ENCODE measurements at places on chromosomes 1 and 21.

DNA sequence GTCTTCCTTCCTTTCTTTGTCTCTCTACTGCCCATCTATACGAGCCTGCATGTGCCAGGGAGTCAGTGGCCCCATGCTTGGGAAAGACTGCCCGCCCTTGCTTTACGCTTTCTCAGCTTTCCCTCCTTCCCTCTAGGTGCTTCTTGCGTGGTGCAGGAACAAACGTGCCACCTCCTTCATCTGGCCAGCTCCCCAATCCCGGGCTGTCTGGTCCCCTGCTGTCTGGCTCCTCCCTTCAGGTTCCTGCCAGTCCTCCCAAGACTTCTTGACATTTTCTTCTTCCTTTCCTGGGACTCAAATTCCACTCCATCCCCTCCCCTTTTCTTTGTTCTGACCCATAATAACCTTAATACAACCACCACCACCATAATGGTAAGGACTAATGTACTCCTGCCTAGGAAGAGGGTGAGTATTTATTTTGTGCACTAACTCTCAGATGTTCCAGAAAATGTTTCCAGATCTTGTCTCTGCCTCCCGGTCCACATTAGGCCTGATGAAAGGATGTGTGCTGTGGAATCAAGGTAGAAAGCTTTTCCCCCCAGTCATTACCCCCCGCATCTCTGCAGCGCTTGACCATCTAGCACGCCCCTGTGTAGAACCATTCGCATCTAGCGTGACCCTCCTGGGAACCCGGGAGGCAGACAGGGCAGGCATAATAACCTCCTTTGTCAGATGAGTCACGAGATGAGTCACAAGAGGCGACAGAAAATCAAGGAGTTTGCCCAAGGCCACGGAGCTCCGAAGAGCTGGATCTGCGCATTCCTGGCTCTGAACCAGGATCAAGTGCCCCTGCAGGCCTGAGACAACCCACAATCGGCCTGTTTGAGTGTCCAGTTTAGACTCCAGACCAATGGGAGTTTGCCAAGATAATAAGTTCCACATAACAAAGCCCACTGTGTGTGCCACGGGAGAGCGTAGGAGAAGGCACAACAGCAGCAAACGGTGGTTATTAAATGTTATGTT is 60.1 kb upstream of the NEK2 start:
- DNase-seq = no peak

GRCh38 chr1:81654657-81655056 is 146.1 kb upstream of the ADGRL2 start:
- no peak for DNase-seq

GRCh38 chr1:168104535-168104934 is 32.2 kb downstream of the GPR161 start:
- no peak for DNase-seq

GRCh38 chr1:25343872-25344271 is 5.7 kb downstream of the TMEM50A start:
- DNase-seq = no peak

- DNase-seq = no peak
Measured at GRCh38 chr1:6168947-6169586, 11.1 kb downstream of the CHD5 start.

GRCh38 chr1:214312530-214313051 is 31.6 kb downstream of the SMYD2 start:
- no peak for DNase-seq

DNA sequence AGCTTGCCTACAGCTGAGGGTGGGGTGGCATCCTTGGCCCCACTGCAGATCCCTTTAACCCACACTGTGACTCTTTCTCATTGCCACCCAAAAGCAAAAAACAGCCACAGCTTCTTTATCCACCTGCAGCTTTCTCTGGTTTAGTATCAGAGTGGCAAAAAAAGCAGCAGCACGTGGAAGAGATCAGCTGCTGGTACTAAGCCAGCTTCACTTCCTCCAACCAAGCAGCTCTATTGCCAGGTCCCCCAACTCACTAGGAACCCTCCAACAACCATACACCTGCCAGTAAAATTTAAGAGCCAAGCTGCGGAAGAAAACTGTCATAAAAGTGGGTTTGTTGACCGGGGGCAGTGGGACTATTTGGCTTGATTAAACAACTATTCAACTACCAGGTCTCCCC is 66.4 kb downstream of the KDM1A start:
- no peak for DNase-seq

GRCh38 chr1:222930070-222930469 is 115.2 kb downstream of the DISP1 start:
- DNase-seq = no peak

DNA sequence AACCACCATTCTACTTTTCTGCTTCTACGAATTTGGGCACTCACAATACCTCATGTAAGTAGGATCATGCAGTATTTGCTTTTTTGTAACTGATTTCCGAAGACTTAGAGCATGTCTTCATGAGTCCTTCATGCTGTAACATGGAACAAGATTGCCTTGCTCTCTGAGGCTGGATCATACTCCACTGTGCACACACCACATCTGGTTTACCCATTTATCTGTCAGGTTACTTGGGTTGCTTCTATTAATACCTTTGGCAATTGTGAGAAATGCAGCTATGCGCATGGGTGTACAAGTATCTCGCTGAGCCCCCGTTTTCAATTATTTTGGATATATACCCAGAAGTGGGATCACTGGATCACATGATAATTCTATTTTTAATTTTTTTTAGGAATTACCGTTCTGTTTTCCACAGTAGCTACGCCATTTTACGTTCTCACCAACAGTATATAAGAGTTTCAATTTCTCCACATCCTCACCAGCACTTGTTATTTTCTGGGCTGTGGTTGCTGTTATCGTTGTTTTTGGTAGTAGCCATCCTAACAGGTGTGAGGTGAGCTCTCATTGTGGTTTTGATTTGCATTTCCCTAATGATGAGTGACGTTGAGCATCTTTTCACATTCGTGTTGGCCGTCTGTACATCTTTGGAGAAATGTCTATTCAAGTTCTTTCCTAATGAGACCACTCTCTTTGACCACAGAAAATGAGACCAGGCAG is 10.7 kb upstream of the SLC2A5 start:
- no peak for DNase-seq

DNA sequence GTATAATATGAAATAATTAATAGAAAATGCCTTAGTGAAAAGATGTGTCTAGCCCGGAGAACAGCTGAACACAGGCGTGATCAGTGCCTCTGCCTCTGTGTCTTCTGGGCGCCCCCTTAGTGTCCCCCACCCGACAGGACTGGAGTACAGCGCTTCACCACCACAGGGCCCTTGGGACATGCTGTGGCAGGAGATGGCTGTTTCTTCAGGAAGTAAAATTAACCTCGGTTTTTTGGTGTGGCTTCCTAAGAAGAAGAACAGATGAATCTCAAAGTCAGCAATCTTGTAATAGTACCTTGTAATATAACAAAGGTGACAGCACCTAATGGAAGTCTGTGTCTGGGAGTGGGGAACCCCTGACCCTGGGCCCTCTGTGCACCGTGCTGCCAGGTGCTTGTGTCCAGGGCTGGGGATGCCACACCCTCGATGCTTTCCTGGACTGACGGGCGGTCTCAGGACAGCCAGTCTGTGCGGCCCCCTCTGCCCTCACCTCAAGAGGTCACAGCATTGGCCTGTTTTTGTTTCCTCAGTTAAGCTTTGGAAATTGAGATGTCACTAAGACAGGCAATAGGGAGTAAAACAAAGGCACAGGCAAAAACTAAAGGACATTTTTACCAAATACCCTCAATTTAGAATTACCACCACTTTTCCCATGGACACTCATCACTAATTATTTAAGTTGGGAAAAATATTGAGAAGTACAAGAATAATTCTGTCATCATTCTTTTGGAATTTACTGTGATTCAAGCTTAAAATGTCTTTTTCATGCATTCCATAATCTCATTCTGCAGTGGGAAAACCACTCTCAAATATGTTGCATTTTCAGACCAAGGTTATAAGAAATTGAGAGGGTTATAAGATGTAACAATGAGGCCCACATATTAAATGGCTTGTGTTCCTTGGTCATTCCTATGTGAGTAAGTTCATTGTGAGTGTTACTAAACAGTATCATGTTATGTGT is 79.3 kb downstream of the ADARB1 start:
- DNase-seq = no peak

GRCh38 chr1:64686828-64687724 is 57.8 kb upstream of the RAVER2 start:
- no peak for DNase-seq

DNA sequence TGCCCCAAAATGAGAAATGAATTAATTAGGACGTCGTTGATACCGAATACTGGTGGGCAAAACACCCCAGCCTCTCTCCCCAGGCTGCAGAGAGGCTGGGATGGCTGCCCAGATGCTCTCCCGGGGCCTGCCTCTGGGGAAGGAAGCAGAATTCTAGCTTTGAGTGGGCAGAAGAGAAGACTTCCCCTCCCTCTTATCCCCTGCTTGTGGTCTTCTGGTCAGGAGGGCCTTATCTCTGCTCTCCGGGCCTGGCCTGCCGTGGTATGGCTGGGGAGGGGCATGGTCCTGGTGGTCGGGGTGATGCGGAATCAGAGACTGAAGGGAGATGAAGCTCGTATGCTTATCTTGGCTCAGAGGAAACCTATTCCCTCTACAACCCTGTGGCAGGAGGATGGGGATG is 9.8 kb upstream of the CSF3R start:
- DNase-seq = no peak

- no peak for DNase-seq
Measured at GRCh38 chr21:35303085-35303484, 254.0 kb upstream of the RUNX1 start.

- DNase-seq = no peak
Measured at GRCh38 chr1:57157818-57158603, 192.2 kb upstream of the C8B start.

- DNase-seq = no peak
Measured at GRCh38 chr1:236181059-236181458, 38.7 kb downstream of the GPR137B start.

DNA sequence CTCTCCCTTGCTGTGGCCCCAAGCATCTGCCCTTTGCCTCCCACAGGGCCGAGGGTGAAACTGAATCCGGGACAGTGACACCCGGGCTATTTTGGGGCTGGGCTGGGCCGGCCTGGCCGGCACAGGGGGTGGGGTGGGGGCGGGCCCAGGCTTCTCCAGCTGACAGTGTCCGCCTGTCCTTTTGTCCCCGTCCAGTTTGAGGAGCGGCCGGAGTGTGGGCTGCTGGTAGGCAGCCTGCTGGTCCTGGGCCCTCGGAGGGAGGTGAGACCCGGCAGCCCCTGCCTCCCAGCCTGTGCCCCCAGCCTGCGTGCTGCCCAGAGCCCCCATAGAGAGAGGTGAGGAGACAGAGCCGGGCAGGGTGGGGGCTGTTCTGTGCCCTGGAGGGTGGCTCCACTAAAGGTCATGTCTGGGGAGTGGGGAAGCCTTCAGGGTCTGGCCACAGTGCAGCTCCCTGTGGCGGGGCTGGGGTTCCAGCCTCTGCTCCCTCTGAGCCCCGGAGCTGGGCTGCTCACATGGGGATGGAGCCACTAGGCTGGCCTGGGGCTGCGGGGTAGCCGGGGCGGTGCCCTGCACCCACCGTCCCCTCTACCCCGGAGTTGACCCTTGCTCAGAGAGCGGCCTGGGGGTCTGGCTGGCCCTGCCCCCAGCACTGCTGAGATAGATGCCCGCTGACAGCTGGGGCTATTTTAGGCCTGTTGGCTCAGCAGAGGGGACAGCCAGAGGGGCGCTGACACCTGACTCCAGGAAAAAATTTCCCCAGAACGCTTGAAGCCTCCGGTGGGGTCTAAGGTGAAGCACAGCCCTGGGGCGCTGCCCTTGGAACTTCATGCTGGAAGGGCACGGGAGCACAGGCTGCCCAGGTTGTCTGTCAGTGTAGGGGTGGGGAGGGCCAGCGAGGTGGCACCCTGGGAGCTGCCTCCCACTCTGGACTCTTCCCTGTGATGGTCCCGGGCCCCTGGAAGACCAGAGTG is at the start of gene OBSCN:
OBSCN (plus strand) TSS at position 194 of the 971 bp plus-strand sequence. CDS start 3,740 bp downstream, outside the sequence.
- DNase-seq = no peak

DNA sequence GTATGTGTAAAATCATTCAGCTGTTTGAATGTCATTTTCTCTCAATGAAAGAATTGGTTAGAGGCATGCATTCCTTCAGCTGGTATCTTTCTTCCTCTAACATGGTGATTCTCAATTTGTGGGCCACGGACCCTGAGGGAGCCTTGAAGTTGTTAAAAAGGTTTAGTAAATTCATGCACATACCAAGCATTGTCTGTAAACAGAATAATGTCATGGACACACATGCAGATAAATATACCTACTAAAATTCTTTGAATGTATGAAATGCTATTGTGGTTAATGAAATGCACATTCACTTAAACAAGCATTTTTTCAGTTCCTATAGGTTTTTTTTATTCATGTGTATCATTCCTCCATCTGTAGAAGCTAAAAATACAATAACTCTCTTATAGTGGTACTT is 65.4 kb downstream of the PBX1 start:
- DNase-seq = no peak

- no peak for DNase-seq
Measured at GRCh38 chr1:2611031-2611501, 21.8 kb downstream of the MMEL1 start.

DNA sequence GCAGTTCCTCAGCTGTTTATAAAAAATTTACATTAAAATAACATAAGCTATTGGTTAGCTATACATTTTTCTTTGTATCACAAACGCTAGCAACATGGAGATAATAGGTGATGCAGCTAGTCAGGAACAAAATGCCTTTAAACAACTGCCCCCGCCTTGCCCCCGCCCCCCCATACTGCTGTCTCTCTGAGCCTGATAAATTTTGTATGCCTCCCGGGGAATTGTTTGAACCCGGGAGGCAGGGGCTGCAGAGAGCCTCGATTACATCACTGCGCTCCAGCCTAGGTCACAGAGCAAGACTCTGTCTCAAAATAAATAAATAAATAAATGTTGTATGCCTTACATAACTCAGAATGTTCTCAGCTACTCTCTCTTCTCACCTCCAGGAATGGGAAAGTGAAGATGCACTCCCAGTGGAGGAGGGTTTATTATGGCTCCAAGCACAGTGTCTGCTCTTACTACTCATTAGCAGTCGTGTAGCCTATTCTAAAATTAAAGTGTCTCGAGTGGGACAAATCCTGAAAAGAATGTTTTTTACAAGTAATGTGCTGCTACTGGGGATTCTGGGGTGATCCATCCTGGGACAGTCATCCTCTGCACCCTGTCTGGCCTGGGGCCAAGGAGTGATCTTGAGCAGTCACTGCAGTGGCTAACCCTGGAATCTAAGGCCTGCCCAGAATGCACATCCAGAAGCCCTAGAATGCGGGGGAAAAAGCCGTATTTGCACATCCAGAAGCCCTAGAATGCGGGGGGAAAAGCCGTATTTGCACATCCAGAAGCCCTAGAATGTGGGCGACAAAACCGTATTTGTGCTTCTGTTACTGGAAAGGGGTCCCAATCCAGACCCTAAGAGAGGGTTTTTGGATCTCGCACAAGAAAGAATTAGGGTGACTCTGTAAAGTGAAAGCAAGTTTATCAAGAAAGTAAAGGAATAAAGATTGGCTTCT is 39.4 kb upstream of the ZNF496 start:
- DNase-seq = no peak

DNA sequence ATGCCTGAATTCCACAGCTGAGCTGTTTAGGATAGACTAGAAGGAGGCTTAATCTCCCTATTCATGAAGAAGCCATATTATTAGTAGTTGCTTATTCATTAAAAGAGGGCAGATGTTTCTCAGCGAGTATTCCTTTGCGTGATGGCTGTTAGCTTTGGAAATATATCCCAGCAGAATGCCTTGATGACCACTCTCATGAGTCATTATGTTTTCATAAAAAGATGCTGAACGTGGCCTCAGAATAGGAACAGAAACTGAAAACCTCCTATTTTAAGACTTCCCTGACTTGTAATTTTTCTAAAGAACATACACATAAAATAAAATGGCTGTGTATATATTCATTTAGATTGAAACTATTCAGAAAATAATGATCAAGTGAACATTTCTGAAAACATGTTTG is 9.6 kb upstream of the PLA2G4A start:
- DNase-seq = no peak
